ENCODE measurements at places on chromosomes 5 and 9.

DNA sequence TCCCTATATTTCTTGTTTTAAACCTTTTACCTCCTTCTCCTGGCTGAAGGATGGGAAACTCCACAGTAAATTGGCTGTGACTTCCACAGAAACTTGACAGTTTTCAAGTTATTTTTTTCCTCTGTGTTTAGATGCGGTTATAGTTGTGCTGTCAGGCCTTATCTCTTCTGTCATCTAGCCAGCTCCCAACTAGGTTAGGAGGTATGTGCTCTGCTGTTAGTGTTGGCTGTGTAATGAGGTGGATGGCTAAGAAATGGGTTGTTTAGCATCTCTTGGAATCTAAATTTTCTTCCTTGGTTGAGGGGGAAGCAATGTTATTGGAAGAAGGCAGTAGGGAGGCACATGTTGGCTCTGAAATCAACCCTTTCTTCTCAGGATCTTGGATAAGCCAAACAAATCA is 149.9 kb upstream of the RUSC2 start:
- no peak for DNase-seq

DNA sequence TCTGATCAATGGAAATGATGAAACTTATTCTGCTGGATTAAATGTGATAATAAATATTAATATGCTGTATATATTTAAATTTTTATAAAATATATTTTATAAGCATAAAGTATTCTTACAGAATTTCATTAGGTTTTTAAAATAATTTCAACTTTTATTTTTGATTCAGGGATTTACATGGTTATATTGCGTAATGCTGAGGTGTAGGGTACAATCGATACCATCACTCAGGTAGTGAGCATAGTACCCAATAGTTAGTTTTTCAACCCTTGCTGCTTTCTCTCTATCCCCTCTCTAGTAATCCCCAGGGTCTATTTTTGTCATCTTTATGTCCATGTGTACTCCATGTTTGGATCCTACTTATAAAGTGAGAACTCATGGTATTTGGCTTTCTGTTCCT is 5.7 kb downstream of the TLR4 start:
- no peak for DNase-seq

- peak; percentile 96 for DNase-seq
These were observed 31.4 kb upstream of the LPCAT1 start for GRCh38 chr5:1555011-1555807.

DNA sequence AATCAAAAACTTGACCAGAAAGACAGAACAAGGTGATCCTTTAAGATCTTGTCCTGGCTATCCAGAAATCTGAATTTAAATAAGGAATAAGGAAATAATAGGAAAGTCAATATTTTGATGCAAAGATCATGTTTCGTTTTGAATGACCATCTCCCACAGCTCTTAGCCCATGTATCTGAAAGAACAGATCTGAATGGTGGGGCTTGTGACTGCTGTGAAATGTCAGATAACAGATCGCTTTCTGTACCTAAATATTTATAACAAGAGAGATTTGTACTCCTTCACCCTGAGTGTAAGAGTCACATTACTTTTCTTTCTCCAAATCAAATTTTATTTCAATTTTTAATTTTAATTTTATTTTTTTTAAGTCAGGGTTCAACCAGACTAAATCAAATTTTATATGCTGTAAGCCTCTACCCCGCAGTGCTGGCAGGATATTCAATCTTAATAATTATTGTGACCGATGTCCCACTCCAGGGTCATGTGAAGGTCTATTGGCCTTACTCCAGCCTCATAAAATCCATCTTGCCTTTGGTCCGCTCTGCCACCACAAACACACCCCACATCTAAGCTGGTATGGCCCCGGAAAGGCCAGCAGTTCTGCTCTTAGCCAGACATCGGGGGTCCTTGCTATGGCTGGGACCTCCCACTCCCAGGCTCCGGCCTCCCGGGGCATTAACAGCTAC is 7.0 kb upstream of the SLC26A2 start:
- DNase-seq = no peak

DNA sequence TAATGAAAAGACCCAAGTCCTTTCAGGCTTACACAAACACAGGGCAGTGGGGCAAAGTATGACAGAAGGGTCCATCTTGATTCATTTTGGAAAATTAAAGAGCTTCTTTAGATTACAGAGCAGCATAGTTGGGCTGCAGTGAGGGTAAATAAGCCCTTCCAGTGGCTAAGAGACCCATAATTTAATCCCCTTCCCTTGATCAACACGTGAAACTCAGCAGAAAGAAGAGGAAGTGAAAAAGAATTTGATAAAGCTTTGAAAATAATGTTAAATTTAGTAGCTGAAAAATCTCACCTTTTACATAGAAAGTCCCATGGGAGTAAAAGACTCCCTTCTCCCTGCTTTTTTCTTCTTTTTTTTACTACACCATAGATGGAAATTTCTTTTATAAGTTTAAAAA is 87.6 kb downstream of the FREM1 start:
- no peak for DNase-seq

- peak; percentile 7 for DNase-seq
These were observed 977.9 kb upstream of the NUDT12 start for GRCh38 chr5:104540448-104540847.

Measured in urothelium cell line (cell line).